Stromal cell of bone marrow (primary cell): ENCODE measurements at places on chromosomes 7 and 10.

DNA sequence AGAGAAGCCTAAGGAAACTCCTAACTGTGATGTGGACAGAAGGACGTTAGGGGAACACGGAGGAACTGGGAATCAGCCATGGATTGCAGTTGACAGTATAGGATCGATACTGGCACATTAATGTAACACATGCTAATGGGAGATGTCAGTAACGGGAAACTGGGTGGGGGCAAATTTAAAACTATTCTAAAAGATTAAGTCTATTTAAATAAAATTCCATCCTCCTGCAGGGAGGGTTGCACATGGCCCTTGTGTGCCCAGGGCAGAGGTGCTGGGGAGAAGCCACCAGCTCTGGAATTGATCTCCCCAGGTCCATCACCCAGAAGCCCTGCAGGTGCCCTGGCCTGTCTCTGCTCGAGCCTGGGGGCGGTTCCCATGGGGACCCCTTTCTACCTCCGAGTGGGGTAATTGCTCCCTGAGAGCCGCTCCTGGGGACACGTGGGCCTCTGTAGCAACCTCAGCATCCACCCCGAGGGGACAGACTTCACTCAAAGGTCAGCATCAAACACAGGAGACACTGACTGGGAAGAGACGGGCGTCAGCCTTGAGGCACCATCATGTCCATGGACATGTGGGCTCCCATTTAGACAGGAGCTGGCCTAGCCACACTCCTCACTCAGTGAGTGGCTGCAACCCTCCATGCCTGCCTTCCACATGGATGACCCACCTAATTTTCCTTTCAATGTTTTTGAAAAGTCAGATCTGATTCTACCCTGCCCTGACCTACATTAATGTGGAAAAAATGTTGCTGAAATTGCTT lies 21.1 kb downstream of the SCART1 start:
- DNase-seq, result no peak

GRCh38 chr7:75817116-75817515 lies 3.5 kb upstream of the CCL24 start:
- no peak for DNase-seq

- no peak for DNase-seq
Measured at GRCh38 chr10:49054753-49055152, 60.6 kb downstream of the VSTM4 start.

DNA sequence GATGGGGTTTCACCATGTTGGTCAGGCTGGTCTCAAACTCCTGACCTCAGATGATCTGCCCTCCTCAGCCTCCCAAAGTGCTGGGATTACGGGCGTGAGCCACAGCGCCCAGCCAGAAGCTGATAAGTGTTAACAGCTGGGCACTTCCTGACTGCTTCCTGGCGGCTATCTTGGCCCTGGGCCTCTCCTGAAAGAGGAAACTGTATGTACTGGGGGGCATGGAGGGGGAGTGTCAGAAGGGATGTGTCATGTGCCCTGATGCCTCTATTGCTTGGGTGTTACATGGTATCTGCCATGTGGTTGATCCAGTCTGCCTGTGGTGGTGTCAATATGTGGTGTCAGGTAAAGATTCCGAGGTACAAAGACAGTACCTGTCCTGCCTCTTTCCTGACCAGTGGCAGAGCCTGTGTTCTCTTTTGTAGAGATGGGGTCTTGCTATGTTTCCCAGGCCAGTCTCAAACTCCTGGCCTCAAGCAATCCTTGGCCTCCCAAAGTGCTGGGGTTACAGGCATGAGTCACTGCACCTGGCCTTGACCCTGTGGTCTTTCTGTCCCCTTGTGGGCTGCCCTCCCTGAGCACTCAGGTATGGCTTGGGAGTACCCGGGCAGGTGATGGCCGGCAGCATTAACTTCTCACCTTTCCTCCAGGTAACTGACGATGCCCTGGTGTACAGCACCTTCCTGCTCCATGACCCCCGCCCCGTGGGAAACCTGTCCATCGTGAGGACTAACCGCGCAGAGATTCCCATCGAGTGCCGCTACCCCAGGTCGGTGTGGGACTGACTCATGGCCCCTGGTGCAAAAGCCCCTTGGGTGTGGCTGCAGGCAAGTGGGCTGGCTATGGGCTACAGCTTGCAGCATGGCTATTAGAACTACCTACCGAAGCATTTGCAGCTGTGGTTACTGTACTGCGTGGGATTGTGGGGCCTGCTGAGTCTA lies 4.4 kb downstream of the ZP3 start:
- no peak for DNase-seq

DNA sequence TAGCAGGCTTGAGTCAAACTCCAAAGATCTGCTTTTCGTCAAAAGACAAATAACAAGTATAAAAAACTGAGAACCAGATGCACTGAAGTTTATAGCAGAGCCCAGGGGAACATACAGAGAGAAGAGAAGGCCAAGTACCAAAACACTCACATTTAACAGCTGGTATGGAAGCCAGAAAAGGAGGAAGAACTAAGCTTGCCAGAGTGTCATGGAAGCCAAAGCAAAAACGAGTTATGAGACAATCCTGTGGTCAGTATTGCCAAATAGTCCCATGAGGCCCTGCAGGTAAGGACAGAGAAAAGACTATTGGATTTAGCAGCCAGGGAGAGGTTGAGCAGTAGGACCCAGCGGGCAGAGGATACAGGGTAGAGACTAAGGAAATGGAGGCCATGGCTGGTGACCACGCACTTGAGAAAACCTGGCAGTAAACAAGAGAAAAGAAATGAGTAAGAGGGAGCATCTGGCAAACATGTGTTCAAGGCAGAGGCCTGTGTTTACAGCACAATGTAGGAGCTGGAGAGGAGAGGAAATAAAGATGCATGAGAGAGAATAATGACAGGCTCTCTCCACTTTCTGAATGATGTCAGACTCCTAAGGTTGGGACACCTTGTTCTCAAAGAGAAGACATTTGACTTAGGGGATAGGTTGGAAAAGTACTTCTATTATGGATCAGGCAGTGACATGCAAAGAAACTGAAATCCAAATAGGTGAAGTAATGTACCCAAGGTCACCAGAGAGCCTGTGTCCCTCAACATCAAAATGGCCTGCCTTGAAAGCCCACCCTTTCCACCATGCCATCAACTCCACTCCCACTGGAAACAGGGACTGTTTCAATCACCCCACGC lies 9.1 kb downstream of the CREB3L2 start:
- peak; percentile 87 for DNase-seq

- no peak for DNase-seq
Measured at GRCh38 chr10:130222381-130222780, 86.2 kb downstream of the GLRX3 start.

DNA sequence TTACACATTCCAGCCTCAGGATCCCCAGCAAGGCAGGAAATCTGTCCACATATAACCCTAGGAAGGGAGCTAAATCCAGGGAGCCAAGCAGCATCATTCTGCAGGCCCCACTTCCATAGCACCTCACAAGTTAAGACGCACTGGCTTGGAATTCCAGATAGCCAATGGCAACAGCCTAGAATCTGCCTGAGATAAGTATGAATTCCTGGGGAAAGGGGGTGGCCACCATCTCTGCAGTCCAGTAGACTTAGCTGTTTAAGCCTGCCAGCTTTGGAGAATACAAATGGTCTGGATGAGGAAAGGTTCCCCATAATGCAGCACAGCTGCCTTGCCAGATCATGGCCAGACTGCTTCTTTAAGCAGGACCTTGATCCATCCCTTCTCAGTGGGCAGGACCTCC lies 179.4 kb upstream of the PRSS1 start:
- no peak for DNase-seq

- no peak for DNase-seq
Measured at GRCh38 chr10:129899276-129900130, 64.6 kb downstream of the EBF3 start.

DNA sequence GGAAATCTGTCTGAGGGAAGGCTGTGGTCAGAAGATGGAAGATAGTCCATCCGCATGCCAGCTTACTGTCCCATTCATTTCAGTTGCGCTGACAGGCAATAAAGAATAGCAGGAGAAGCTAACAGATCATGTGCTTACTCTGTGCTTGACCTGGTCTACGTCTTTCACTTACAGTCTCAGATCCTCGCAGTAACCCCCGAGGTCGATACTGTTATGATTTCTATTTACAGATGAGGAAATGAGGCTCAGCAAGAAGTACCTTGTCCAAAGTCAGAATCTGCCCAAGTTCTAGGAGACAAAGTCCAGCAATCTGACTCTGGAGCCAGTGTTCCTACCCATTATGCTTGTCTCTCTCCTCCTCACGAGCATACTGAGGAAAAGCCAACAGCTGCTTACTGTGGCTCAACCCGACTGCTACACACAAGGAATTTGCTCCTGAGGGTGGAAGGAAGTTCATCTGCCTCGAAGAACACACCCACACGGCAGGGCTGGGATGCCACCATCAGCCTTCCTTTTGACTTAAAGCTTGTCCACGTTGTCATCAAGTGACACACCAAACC lies 74.2 kb downstream of the MINPP1 start:
- DNase-seq, result no peak

DNA sequence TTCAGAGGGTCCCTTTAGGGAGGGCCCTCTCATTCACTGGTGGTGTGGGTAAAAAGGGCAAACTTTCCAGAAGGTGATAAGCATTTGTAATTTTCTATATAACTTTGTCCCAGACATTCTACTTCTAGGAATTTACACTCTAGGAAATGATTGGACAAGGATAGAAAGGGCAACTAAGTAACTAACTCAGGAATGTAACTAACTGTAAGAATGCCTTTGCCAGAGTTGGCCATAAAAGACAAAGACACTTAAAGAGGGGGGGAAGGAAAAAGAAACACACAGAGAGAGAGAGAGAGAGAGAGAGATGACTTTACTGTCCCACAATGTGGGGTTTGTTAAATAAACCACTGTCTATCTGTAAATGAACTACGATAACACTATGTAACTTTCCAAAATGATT lies 38.5 kb upstream of the ITPRID1 start:
- no peak for DNase-seq

DNA sequence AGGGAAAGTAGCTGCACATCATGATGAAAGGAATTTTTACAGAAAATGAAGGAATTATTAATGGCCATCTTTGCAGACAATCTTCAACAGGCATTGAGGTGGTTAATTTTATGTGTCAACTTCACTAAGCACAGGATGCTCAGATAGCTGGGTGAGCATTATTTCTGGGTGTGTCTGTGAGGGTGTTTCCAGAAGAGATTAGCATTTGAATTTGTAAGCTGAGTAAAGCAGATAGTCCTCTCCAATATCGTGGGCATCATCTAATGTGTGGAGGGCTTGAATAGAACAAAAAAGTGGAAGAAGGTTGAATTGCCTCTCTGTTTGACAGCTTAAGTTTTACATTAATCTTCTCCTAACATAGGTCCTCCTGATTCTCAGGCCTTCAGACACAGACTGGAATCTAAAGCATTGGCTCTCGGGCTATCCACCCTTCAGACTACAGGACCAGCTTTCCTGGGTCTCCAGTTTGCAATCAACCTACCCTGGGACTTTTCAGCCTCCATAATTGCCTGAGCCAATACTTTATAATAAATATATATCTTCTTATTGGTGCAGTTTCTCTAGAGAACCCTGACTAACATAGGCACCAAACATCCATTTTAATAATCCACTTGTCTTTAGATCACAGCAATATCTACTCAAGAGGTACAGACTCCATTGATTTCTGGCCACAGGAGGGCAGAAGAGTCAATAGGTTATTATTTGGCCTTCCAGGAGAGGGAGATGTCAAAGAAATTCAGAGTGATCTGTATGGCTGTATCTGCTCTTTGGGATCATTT lies 10.5 kb upstream of the CRPPA start:
- no peak for DNase-seq

GRCh38 chr10:80924063-80924952 lies 386.6 kb downstream of the SH2D4B start:
- peak; percentile 11 for DNase-seq

DNA sequence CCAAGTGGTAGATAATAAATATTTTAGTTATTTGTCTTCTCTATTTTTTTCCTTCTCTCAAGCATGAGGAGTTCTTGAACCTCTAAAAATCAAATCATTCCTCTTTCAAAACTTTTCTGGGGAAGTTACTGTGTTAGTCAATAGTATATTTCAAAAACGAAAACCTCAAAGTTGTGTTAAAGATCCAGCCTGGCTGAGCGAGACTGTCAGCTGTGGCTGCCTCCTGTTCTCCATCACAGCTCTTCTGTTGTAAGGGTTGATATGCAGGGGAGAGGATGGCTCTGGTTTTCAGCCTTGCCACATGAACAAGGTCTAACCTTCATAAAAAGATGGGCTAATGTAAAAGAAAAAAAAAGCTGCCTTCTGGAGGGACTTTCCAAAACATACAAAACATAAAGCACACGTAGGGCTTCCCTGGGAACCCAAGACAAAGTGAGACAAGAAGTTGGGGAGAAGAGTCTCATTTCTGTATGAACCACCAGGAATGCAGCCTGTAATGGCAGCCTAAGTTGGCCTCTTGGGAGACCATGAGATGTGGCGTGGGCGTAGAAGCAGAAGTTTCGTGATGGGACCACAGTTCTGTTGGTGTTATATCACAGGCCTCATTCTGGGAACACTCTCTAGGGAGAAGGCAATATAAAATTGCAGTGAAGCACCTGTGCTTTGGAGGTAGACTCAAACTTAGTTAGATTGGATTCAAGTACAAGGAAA lies 77.9 kb upstream of the FHIP2A start:
- no peak for DNase-seq

GRCh38 chr10:770975-771374 lies 81.5 kb upstream of the DIP2C start:
- no peak for DNase-seq
